Bronchial smooth muscle cell (primary cell): ENCODE measurements at places on chromosomes 7 and 10. TPM values are rescaled to one million over a fixed set of nuclear protein-coding genes. Genes with fewer than 3 reads are reported as not detected.

The NEURL1 gene
- 0.16 and 0.17 TPM in 2 replicates for total RNA-seq

The CLCN1 gene
- 0.09 TPM in 1 of 2 replicates, not detected in the other for total RNA-seq

The PTN gene
- total RNA-seq: 5.2 and 38.6 TPM in 2 replicates

The JCAD gene
- 2.0 and 4.3 TPM in 2 replicates for total RNA-seq

The MYL7 gene
- total RNA-seq: 0.47 TPM in 1 of 2 replicates, not detected in the other

The PRLHR gene
- total RNA-seq: 0.09 TPM in 1 of 2 replicates, not detected in the other
